ENCODE measurements at places on chromosomes 16 and 17.

DNA sequence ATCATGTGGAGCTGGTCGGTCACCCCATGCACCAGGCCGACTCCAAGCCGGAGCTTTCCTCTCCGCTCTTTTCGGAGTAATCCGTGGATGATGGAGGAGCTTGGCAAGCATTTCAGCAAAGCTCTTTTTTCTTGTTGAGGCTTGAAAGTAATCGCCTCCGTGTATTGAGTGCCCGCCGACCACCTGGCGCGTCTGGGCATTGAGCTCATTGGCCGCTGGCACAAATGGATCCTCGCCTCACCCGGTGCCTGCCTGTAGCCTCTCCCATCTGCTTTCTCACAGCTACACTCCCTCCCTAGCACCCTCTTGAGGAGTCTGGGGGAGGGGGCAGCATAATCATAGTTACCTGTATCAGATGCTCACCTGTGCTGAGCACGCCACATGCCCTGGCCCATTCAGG, 148.9 kb downstream of the CMIP start:
- DNase-seq: no peak

- no peak for DNase-seq
Observed at GRCh38 chr17:67531291-67531690, 154.2 kb downstream of the PITPNC1 start.

- no peak for DNase-seq
Observed at GRCh38 chr16:76164970-76165558, 112.1 kb upstream of the CNTNAP4 start.

GRCh38 chr17:66679631-66680517, 155.0 kb upstream of the CACNG5 start:
- DNase-seq: no peak

GRCh38 chr16:13909872-13910303, 10.1 kb upstream of the ERCC4 start:
- DNase-seq: no peak

DNA sequence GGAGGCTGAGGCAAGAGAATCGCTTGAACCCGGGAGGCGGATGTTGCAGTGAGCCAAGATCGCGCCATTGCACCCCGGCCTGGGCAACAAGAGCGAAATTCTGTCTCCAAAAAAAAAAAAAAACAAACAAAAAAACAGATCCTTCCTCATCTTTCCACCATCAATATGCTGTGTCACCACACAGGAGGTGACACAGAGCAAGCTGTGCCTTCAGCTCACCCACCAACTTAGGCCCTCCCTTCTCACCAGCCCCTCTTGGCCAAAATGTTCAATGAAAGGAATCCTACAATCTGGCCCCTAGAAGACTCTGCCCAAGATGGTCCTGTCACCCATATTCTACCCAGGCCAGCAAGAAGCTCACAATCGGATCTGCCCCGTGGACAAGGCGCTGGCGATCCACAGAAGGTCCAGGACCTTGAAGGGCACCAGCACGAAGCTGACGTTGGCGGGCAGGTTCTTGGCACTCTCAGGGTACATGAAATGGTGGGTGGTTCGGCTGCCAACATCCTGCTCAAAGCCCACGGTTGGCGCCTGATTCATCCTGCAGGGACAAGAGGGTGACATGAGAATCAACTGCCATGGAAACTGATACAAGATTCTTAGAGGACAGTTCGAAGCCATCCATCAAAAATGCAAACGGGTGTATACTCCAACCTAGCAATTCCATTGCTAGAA, 41.4 kb downstream of the DDX19A start:
- no peak for DNase-seq

- no peak for DNase-seq
Observed at GRCh38 chr16:48105456-48105855, 50.3 kb downstream of the ABCC12 start.
